Bronchus fibroblast of lung (primary cell): ENCODE measurements at places on chromosomes 13 and 19. TPM values are rescaled to one million over a fixed set of nuclear protein-coding genes. Genes with fewer than 3 reads are reported as not detected.

Gene ASF1B
- 53.6 and 56.5 TPM in 2 replicates for total RNA-seq

Gene TMEM59L
- under 0.01 TPM in 1 of 2 replicates, not detected in the other for total RNA-seq

Gene TNFSF9
- 0.67 and 0.74 TPM in 2 replicates for total RNA-seq

Gene ZNF724
- total RNA-seq: 8.2 and 9.2 TPM in 2 replicates

Gene IL12RB1
- total RNA-seq: not detected in 2 replicates

Gene KLK6
- not detected in 2 replicates for total RNA-seq
